T-helper 2 cell treated with Interferon-gamma antibody and Interleukin-4, amounts not matched to agents 100 ng/mL and 5 ng/mL, for 36 hours (primary cell): ENCODE measurements at places on chromosomes 4 and X. TPM values are rescaled to one million over a fixed set of nuclear protein-coding genes. Genes with fewer than 3 reads are reported as not detected.

The PLAC1 gene
- not detected in 2 replicates for total RNA-seq

The STPG2 gene
- total RNA-seq: not detected in 2 replicates

The NLGN3 gene
- total RNA-seq: 1.3 TPM in 2 replicates

The RTL5 gene
- 0.16 and 0.18 TPM in 2 replicates for total RNA-seq

The USP26 gene
- total RNA-seq: not detected in 2 replicates

The ANAPC4 gene
- total RNA-seq: 50.1 TPM in 2 replicates

The NAT8L gene
- total RNA-seq: 1.8 and 2.0 TPM in 2 replicates

The CTAG2 gene
- total RNA-seq: not detected in 2 replicates

The CNKSR2 gene
- 10.7 TPM in 2 replicates for total RNA-seq

The ERAS gene
- not detected in 2 replicates for total RNA-seq

The TMEM35A gene
- total RNA-seq: not detected in 2 replicates

The SHROOM2 gene
- not detected in 2 replicates for total RNA-seq

The DCAF8L2 gene
- not detected in 2 replicates for total RNA-seq

The NPY5R gene
- not detected in 2 replicates for total RNA-seq

The FRAS1 gene
- total RNA-seq: not detected in 2 replicates

The UGT8 gene
- 0.14 TPM in 1 of 2 replicates, not detected in the other for total RNA-seq

The SORCS2 gene
- 0.05 TPM in 1 of 2 replicates, not detected in the other for total RNA-seq

The GPR119 gene
- total RNA-seq: not detected in 2 replicates

The SSX1 gene
- total RNA-seq: not detected in 2 replicates

The DKK2 gene
- not detected in 2 replicates for total RNA-seq

The ZNF157 gene
- total RNA-seq: 0.25 and 0.39 TPM in 2 replicates

The IL21 gene
- 0.50 and 0.66 TPM in 2 replicates for total RNA-seq

The OPN1LW gene
- not detected in 2 replicates for total RNA-seq

The PAGE2 gene
- total RNA-seq: not detected in 2 replicates

The SGMS2 gene
- 0.05 and 0.25 TPM in 2 replicates for total RNA-seq
